Right ventricle myocardium superior (tissue), 1 donor: ENCODE measurements at places on chromosomes 2 and 18. TPM values are rescaled to one million over a fixed set of nuclear protein-coding genes. Genes with fewer than 3 reads are reported as not detected.

GRCh38 chr2:230418341-230419016 lies 2.5 kb downstream of the SP100 start:
- DNase-seq = no peak

GRCh38 chr2:50712569-50712968 lies 319.4 kb downstream of the NRXN1 start:
- no peak for DNase-seq

- DNase-seq = no peak
These were observed 67.3 kb downstream of the SPTBN1 start for GRCh38 chr2:54523324-54523959.

- DNase-seq = no peak
These were observed 186.8 kb upstream of the PGAP1 start for GRCh38 chr2:197113275-197113711.

DNA sequence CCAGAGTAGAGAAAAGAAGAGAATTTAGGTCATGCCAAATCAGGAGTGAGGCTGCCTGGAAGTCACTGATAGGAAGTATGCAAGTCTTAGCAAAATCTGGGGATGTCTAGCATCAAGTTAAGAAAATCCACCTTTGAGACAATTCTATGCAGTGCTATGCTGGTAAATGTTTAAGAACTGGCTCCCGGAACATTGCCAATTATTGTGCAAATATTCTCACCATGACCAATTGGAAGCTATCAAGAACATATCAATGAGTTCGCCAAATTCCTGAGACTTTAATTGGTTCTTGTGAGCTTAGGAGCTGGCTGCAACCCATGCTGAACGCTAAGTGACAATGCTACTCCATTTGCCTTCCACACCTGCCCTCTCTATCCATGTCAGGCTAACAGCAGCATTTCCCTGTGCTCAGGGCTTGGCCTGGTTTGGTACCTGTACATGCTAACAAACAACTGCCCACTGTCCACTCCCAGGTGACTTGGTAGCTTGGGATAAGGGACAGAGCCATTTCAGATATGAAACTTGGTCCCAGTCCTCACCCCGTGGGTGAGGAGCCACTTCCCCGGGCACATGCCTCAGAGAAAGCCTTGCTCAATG lies 172.9 kb upstream of the KLHL29 start:
- no peak for DNase-seq

UGT1A8 gene
- not detected for total RNA-seq

DNA sequence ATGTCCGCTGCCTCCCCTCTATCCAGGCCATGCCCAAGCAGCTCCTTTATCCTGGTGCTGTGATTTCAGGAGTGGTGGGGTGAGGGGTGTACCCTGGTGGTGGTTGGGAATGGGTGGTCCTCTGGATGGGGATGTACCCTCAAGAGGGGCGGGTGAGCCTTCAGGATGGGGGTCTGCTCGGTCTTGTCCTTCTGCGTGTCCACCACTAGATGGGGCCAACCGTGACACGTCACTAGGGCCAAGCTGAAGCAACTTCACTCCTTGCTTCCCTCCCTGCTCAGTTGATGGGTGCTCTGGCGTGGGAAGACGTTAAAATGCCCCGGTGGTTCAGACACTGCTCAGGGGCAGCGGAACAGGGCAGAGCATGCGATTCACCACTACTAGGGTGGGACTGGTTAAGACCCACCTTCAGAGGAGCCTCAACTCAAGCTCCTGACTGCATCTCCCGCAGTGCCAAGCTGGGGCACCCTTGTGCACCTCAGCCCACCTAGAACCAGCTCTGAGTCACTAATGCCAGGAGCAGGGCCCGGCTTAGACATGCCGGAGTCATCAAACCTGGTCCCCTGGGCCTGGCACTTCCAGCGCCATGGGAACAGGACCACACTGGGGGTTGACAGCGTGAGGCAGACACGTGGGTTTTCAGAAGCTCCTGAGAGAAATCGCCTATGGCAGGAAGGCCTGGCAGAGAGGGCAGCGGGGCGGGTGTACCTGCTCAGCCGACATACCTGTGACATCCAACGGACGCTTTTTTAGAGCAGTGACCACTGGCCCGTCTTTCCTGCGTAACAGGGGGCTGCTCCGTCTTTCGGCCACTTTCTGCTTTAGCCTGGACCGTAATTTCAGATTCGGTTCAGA lies 256.7 kb downstream of the HDAC4 start:
- DNase-seq = peak; percentile 54

SP140 gene
- total RNA-seq = 0.56 TPM

DNA sequence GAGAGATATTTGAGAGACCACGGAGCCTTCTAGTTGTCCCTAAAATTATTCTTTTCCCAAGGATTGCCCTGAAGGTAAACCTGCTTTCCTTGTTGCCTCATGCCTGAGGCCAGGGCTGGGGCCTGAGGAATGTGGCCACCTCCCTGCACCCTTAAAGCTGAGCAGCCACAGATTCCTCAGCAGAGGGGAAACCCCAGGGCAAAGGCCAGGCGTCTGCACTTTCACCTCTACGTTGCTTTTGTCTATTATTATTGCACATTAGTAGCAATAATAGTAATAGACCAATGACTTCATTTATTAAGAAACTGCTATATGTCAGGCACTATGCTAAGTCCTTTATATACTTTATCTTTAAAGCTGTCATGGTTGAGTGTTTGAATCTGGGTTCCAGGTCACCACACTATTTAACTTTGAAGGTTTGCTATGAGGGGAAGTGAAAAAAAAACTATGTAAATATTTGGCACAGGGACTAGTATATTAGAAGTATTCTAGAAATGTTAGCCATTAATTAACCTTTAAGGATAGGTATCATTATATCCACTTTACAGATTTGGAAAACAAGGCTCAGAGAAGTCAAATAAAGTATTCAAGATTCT lies 104.2 kb downstream of the LRRC30 start:
- no peak for DNase-seq

HOXD9 gene
- not detected for total RNA-seq

NDC80 gene
- 0.27 TPM for total RNA-seq

GRCh38 chr2:152115952-152116351 lies 17.1 kb upstream of the CACNB4 start:
- DNase-seq = no peak

DNA sequence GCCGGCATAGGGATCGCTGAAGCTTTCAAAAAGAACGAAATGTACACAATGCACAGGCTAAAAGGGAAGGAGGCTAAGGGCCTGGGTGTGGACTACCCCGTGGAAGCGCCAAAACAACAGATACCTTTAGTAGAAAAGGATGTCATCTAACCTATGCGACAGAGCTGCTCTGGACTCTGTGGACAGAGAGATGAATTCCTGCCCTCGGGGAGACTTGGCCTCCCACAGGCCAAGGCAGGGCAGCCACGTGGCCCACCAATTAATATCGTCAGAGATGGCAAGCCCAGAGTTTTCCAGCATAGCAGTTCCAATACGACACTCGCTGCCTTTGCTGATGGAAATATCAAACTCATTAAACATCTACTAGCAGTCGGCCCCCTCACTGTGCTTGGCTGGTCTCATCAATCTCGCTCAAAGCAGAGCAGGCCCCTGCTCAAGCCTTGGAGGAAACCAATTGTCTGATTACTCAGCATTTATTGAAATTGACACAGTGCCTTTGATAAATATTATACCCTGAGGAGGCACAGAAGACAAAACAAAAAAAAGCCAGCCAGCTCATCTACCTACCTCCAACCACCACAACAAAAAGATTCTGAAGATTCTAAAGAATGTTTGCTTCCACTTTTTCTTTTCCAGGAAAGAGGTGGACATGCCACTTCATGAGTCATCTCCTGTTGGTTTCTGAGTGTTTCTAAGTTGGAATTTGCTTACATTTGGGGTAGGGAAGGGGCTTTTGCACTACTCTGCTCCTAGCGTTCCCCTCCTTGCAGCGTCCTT lies 79.0 kb upstream of the ACAA2 start:
- DNase-seq = no peak

- DNase-seq = no peak
These were observed 40.4 kb upstream of the CDC42EP3 start for GRCh38 chr2:37711831-37712230.

DNA sequence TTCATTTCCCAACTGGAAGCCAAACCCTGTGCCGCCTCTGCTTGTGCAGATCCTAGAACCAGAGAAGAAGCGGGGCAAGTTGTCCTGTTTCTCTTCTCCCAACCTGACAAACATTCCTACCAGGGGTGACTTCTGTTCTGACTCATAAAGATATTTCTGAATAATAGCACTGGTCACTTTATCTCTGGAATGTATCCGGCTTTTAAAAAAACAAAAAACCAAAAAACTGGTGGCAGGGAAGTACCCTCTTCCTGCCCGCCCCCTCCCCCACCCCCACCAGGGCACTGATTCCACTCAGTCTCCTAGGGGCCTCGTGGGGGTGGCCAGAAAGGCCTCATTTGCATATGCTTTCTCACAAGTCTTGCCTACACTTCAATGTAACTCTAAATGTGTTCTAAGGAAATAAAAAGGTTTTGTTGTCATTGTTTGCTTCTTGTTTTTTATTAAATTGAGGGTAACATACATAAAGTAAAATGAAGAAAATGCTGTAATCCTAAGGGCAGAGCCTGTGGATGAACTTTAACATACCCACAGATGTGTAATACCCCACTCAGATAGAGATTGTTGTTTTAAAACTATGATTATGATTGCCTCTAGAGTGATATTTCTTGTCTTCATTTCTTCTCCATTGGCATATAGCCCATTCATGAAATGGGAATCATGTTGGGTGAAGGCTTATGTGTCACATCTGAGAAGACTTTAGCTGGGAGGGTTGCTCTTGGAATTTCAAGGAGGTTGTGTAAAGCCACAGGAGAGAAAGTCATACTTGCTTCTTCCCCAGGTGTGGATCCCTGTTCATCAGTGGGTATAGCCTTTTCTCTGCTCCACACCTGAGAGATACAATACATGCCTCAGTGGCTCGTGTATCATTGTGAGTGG lies 5.3 kb upstream of the FOSL2 start:
- DNase-seq = no peak

DNA sequence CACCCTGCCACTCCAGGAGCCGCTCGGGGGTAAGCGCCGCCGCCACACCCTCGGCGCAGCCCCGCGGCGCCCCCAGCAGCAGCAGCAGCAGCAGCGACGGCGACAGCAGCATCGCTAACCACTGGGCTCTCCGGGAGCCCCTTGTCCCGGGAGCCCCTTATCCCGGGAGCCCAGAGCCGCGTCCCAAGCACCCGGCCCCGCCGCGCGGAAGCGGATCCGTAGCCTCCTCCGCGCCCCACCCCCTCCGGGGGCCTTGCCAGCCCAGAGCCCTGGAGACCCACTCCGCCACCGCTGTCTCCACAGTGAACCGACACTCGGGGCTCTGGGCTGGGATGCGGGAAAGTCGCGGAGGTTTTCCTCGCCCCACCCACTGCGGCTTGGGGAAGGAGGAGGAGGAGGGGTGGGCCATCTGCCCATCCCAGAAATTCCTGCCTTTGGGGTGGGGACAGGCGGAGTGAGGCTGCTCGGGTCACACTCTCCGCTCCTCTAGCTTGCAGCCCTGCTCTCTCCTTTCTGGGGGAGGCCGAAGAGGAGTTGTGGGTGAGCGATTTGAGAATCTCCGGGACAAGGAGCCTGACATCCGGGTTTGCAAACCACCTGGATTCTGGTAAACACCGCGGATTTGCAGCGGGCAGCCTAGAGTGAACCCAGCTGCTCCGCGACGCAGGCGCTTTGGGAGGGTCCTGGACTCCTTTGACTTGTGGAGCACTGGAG lies at the start of gene PLA2R1:
Gene PLA2R1 (minus strand): TSS at position 324 of the 714 bp plus-strand sequence. CDS start 212 bp downstream, at position 112.
- peak; percentile 71 for DNase-seq

DNA sequence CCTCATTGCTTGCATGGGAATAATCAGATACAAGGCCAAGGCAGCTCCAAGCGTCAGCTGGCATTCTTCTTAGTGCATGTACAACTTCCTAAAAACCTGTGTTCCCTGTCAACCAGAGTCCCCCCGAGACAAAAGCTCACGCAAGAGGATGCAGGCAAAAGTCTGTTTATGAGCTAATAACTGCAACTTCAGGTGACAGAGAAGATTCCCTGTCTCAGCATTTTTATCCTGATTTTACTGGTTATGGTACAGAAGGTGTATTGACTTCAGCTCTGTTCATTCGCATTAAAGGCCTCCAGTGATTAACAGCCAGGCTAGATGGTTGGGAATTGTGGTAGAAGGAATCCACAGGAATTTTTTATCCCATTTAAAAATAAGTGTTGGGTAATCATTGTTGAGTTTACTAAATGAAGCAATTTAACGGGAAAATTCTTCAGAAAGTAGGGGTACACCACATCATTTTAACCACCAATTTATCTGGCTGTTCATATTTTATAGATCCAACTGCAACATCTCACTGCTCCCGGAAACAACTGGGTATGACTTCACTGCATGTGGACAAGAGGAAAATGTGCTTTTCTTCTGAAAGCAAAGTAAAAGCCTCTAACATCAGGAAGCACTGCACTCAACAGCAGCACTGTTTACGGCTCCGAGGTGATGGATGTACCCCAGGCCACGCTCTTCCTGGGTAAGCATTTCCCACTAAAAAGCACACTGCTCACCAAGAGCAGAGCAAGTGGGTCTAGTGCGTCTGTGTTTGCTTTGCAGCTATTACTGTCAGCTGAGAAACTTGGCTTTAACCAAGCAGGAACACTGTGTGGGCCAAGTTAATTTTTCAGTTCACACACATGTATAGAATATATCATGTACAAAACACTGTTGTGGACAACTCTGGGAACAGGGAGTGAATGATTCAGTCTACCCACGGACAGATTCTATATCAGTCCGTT lies 31.9 kb downstream of the CCBE1 start:
- no peak for DNase-seq

- DNase-seq = no peak
These were observed 109.0 kb downstream of the EIPR1 start for GRCh38 chr2:3268705-3269029.

RNF138 gene
- 8.9 TPM for total RNA-seq
